Activated T-cell treated with anti-CD3 and anti-CD28 coated beads for 4 hours (primary cell): ENCODE measurements at places on chromosomes 7 and 10.

DNA sequence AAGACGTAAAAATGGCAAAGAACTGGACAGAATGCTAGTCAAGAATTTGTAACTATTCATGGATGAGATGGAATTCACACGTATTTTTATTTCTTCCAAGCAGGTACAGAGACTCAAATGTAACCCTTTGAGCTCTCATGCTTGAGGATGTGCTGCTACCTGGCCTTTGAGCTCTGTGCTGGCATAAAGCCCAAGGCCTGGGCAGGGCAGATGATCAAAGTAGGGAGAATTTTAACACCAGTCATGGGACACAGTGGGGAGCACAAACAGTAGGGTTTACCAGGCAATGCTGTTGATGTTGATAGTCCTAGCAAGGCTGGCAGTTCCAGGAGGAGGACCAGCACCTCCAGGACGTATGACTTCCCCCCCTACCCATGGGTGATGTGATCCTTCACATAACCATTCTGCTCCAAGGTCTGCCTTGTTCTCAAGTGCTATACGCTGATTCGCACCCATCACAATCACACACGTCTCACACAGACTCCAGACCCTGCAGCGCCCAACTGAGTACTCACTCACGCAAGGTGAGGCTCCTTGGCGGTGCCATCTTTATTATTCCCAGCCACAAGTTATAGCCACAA lies 48.6 kb upstream of the DLG5 start:
- no peak for DNase-seq

GRCh38 chr7:30906515-30907240 lies 5.0 kb upstream of the AQP1 start:
- no peak for DNase-seq

DNA sequence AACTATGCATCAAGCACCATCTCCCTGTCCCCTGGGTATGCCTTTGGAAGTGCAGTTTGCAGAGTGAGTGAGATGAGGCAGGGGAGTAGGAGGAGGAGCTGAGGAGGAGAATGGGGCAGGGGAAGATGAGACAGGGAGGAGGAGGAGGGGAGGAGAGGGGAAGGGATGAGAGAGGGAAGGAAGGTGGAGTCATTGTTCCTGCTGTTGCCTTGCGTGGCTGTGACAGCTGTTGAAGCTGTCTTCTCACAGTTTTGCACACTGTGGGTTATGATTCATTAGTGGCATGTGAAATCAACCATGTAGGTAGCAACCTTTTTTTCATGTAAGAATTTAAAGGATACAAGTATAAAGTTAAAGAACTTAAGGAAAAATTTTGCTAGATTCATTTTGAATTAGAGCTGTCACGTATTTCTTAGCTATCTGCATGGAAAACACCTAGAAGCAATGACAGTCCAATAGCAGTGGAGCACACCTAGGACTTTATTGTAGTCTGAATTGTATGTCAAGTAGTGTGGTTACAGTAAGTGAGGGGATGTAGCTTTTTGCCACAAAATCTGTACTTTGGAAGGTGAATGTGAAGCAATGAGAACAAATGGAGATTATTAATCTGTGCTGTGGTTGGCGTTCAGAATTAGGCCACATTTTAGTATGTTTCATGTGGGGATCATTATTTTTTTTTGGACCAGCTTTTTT lies 21.7 kb downstream of the CCM2 start:
- DNase-seq: no peak

- no peak for DNase-seq
Measured at GRCh38 chr10:118342638-118343020, 505 bp upstream of the FAM204A start.

DNA sequence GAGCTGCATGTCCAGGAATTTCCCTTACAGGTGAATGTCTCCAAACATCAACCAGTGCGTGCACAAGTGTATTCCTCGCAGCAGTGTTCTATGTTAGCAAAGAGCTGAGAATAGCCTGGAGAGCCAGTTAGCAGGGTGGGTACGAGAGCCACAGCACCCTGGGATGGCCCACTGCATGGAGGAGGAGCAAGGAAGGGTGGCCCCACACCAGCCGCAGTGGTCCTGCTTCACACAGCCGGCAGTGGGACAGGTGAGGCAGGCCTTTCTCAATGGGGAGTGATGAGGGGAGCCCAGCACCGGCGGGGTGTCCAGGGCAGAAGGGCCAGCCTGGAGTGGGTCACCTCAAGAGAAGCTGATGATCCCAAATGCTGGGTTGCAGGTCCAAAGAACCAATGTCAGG lies 240.7 kb downstream of the TCERG1L start:
- DNase-seq: no peak
